ENCODE measurements at places on chromosomes 2 and 18.

DNA sequence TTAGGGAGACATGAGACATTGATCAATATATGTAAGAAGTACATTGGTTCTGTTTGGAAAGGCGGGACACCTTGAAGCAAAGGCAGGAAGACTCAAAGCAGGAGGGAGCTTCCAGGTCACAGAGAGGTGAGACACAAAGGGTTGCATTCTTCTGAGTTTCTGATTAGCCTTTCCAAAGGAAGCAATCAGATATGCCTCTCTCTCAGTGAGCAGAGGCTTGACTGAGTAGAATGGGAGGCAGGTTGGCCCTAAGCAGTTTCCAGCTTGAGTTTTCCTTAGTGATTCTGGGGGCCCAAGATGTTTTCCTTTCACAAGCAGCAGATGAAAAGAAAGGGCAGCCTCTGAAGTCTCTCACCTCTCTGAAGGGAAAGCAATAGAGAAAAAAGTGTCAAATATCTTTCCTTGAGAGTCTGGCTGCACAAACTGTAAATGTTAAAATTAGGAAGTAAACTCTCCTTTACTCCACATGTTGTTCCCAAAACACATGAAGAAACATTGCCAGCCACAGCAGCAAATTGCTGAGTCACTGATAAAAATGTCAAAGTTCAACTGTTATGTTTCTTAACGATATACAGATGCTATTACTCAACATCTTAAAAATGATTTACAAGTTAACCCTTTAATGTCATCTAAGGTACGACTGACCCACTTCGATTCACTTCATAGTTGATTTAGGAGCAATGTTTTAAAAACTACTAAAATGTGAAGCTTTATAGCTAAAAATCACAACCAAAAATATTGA, 40.3 kb downstream of the CYB5A start:
- no peak for DNase-seq

- DNase-seq: no peak
These were observed 643.3 kb downstream of the BCL11A start for GRCh38 chr2:59910166-59910565.

DNA sequence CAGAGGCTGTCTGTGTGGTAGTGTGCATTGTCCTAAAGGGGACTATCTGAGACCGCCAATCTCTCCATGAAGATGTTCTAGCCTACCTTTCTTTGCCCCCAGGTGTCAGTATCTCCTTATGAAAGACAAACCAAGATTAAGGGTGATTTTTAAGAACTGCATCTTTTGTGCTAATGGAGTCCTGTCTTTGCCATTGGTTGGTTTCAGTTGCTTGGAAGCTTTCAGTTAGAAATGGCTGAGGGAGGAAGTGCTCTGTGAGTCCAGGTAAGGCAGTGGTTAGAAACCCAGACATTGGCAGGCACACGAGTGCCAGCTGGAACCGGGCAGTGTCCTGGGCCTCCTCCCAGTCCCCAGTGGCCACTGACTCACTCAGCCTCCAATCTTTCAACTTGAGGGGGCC, 111.3 kb downstream of the DOCK10 start:
- DNase-seq: no peak

- DNase-seq: no peak
These were observed 170.2 kb downstream of the PRKCE start for GRCh38 chr2:45821558-45822271.

DNA sequence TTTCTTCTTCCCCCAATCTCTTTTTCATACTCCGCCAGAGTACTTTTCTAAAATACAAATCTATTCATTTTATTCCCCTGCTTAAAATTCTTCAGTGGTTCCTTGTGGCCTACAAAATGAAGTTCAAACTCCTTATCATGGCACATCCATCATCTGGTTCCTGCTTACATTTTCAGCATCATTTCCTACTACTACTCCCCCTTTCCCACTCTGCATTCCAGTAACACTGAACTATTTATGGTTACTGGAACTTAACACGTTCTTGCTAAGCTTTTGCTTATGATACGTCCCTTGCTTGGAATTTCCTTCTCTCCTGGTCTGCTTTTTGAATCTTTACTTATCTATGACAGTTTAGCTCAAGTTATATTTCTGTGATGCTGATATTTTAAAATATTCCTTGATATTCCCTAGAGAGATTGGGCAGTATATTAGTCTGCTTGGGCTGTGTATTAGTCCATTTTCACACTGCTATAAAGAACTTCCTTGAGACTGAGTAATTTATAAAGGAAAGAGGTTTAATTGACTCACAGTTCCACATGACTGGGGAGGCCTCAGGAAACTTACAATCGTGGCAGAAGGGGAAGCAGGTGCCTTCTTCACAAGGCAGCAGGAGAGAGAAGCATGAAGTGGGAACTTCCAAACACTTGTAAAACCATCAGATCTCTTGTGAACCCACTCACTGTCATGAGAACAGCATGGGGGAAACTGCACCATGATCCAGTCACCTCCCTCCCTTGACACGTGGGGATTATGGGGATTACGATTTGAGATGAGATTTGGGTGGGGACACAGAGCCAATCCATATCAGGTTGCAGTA, 53.2 kb downstream of the BMPR2 start:
- no peak for DNase-seq

GRCh38 chr18:944440-944839, 39.8 kb downstream of the ADCYAP1 start:
- no peak for DNase-seq

DNA sequence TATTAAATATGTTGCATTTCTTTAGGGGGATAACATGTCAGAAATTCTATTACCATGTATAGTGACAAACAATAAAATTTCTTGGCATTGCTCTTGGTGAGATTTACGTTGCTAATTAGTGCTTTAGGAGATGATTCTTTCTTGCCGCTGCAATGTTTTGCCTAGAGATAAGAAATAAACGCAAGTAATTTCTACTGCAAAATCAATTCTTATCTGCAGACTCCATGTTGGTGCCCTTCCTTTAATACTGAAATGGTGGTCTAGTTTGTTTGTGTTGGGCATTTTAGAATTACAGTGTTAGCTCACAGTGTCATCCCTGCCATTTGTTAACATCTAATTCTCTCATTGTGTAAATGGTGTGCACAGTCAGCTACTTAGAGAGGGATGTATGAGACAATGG, 34.6 kb downstream of the ASXL3 start:
- no peak for DNase-seq

GRCh38 chr2:167069855-167070254, 181.6 kb downstream of the XIRP2 start:
- no peak for DNase-seq

- DNase-seq: no peak
These were observed 2.1 kb upstream of the NGEF start for GRCh38 chr2:233015019-233015645.

GRCh38 chr2:159773886-159774285, 24.1 kb downstream of the CD302 start:
- DNase-seq: no peak

- no peak for DNase-seq
These were observed 898.9 kb downstream of the CPS1 start for GRCh38 chr2:211455216-211455841.

DNA sequence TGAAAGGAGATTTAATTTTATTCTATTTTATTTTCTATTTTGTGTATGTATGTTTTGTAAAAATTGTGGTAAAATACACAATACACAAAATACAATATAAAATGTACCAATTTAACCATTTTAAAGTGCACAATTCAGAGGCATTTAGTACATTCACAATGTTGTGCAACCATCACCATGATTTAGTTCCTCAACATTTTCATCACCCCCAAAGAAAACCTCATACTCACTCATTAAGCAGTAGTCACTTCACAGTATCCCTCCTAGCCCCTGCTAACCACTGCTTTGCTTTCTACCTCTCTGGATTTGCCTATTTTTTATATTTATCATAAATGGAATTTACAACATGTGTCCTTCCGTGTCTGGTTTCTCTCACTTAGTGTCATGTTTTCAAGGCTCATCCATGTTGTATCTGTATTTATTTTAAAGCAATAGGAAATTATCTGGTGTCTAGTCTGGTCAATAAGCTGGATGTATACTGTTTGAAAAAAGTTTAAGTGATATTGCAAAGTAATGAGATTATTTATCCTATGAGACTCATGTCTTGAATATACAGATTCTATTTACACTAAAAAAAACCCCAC, 77.9 kb upstream of the GLS start:
- no peak for DNase-seq

DNA sequence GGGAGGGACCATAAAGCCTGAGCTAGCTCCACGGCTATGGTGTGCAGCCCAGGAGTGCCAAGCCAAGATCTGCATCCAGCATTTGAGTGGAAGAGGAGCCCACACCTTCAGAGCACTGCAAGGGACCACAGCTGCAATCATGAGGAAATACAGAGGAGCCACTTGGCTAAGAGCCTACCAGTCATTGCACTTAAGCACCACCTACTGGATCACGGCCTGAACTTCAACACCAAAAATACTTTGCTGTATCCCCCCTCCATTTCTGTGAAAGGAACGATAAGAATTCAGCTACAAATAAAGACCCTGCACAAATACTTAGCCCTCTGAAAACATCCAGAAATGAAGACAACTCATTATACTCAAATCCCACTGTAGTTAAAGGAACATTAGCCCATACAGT, 545.3 kb downstream of the TSN start:
- DNase-seq: no peak

DNA sequence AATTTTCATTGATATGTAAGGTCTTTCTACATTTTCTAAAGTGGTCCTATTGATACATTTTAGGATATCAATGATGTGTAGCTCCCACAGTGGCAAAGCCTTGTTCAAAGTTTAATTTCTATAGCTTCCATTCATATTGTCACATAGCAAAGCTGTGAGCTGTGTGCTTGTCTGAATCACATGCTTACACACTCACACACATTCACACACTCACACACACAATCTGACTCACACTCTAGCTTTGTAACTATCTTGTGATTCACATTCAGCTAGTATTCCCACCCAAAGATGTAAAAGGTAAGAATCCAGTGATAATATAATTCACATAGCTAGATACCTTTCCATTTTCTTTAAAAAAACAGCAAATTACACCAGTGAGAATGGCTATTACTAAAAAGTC, 58.7 kb downstream of the MAPRE2 start:
- DNase-seq: no peak

- DNase-seq: no peak
These were observed 514.4 kb downstream of the DCDC2C start for GRCh38 chr2:4217737-4218136.

GRCh38 chr18:2894131-2894840, 47.5 kb downstream of the EMILIN2 start:
- no peak for DNase-seq

- DNase-seq: no peak
These were observed 221.4 kb downstream of the NDUFA10 start for GRCh38 chr2:239803766-239804115.

DNA sequence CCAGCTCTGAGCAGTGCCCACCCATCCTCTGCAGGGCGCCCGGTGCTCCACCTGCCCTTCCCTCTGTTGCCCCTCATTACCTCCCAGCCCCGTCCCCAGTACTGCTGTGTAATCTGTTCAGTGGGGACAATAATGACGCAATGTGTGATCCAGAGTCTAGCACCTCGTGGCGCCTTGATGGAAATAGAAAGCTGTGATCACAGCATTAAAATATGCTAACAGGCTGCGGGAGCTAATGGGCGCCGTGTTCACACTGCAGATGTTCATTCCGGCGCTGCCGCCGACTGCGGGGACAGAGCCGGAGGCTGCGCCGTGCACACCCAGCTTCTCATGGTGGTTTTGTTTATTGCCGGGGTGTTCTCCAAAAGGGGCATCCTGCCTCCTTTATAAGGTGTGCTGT, 235.2 kb downstream of the LDLRAD4 start:
- DNase-seq: no peak

DNA sequence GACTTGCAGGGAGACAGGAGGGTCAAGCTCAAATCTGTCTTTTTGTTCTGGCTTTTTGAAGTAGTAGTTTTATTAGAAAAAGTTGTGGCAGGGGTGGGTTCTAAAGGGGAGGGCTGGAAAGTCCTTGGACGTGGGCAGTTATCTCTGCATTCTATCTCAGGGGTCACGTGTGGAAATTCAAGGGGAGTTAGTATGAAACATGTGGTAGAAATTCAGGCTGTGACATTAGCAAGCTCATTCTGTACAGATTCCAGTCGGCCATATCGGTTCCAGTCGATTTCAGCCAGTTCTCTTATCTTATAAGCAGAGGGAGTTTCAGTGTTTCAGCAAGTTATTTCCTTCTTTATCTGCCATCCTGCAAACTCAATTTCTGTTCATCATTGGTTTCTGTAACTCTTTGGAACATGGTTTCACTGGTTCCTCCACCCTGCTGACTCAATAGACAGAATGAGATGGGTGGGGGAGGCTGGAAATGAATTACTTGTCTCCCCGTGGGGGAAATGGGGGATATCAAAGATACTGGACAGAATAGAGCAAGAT, 53.0 kb downstream of the RAB27B start:
- no peak for DNase-seq

- DNase-seq: no peak
These were observed 144.7 kb upstream of the SMAD2 start for GRCh38 chr18:48074929-48075706.

DNA sequence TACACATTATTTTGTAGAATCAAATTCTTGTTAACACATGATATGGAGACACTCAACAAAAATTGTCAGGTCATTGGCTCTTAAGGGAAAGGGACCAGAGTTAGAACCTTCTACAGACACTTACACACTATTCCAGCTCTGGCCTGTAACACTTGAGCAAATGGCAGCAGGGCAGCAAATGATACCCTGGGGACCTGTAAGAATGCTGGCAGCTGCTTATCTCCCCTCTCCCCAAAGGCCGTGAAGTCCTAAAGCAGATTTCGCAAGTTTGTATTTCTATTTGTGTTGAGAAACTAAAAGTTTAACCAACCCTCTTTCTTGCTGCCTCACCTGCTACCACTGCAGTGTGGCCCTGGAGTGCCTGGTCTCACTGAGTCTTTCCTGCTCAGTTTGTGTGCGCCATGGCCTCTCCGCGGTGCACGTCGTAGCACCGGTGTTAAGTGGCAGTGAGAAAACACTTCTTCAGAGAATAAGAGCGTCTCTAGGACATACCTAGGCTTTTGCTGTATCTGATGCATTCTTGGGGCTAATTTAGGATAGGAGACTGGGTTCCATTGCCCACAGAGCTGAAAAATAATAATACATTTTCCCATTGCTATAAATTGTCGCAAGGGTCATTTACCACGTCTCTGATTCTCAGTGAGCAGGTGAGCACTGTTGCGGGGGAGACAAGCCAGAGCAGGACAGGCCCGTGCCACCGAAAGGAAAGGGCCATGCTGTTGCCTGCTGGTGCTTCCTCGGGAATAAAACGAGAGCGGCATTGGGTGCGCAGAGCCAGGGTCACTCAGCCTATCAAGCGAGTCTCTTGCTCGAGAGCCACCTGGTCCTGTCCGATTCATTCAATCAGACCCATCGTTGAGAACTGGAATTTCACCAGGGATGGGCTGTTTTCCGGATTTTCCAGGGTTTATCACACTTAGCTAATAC, 204.9 kb downstream of the PTGR3 start:
- DNase-seq: no peak

GRCh38 chr2:52639692-52640091, 1127.9 kb upstream of the CHAC2 start:
- DNase-seq: no peak

- DNase-seq: no peak
These were observed 69.6 kb upstream of the COL5A2 start for GRCh38 chr2:189249171-189249570.

GRCh38 chr2:204650611-204651010, 105.3 kb downstream of the PARD3B start:
- DNase-seq: no peak

GRCh38 chr2:1742301-1742680, 2.0 kb downstream of the PXDN start:
- no peak for DNase-seq

- DNase-seq: no peak
These were observed 152.4 kb downstream of the LRRC30 start for GRCh38 chr18:7383002-7383980.

- DNase-seq: no peak
These were observed 4.8 kb upstream of the UGGT1 start for GRCh38 chr2:128086244-128086643.

All from immature natural killer cell (primary cell).